Hindlimb muscle (tissue), 1 donor: ENCODE measurements at places on chromosomes 6 and 20.
A peak's percentile ranks its signal among the peaks of the same experiment; 100 is the strongest.

DNA sequence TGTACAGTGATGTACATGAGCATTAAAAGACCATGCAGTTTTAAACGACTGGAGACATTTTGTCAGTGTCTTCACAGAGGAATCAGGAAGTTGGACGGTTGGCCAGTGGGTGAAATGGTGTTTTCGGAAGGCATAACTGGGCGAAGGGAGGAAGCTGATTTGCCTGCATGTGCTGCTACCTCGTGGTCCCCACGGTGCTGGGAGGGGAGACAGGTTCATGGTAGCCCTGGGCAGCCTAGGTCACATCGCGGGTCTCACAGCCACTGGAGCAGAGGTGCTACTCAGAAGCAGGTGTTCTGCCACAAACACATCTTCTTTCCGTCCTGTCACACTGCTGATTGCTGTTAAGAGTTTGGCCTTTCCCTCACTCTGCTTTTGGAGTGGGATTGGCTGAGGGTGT lies 35.2 kb downstream of the HIVEP1 start:
- no peak for DNase-seq

DNA sequence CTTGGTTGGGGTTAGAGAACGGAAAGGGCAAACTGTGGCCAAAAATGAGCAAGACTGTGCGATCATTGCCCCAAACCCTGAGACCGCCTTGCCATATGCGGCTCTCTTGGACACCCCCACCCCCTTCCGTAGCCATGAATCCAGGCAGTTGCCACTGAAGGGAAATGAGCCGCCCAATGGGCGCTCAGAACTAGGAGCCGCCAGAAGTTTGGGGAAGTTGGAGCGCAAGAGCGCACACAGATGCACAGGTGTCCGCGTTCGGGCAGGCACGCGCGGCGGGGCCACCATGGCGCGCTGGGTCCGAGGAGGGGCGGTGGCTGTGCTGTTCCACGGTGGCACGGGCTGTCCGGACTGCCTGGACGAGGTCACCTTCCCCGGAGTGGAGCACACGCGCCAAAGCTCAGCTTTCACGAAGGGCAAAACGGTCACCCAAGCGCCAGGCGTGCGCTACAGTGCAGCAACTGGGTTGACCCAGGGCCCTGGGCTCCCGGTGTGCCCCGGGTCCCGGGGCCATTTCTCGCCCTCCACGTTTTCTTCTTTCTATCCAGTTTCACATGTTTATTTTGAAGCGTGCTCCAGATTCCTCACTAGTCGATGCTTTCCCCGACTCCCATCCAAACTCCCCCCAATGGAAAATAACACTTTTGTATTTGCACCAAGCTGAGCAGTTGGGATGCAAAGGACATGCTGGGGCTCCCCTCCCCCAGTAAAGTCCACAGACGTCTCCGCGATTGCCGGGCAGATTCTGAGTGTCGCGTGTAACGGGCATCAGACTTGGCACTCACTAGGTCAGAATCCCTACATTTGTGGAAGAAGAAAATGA lies 906 bp upstream of the PDE10A start:
- peak; percentile 34 for DNase-seq

DNA sequence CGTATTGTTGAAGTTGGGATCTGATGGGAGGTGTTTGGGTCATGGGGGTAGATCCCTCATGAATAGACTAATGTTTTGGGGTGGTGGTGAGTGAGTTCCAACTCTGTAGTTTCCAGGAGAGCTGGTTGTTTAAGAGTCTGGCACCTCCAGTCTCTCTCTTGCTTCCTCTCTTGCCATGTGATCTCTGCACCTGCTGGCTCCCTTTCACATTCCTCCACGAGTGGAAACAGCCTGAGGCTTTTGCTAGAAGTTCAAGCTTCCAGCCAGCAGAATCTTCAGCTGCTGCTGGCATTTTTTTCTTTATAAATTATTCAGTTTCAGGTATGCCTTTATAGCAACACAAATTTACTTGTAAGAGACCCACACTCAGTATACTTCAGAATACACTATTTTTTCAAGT lies 1021.6 kb downstream of the EYS start:
- no peak for DNase-seq

DNA sequence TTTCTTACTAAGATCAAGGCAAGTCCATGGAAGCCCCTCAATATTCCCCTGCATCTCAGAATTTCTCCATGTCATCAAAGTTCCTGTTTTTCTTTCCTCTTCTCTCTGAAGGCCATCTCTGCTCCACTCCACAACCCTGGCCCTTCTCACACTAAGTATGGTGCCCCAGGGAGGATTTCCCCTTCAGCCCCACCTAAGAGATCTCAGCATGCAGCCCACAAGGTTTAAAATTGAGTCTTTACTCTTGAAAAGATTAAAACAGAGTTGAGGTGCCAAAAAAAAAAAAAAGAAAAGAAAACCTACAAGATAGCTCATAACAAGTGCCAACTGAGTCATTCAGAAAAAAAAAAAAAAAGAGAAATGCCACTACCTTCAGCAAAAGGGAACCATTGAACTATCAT lies 36.5 kb upstream of the TNFAIP3 start:
- DNase-seq, result no peak

GRCh38 chr6:148629181-148629580 lies 117.6 kb upstream of the UST start:
- DNase-seq, result peak; percentile 73

- peak; percentile 6 for DNase-seq
Observed at GRCh38 chr6:87291883-87292282, 30.5 kb upstream of the SMIM8 start.

GRCh38 chr20:51221791-51222408 lies 199.0 kb upstream of the KCNG1 start:
- DNase-seq, result no peak

DNA sequence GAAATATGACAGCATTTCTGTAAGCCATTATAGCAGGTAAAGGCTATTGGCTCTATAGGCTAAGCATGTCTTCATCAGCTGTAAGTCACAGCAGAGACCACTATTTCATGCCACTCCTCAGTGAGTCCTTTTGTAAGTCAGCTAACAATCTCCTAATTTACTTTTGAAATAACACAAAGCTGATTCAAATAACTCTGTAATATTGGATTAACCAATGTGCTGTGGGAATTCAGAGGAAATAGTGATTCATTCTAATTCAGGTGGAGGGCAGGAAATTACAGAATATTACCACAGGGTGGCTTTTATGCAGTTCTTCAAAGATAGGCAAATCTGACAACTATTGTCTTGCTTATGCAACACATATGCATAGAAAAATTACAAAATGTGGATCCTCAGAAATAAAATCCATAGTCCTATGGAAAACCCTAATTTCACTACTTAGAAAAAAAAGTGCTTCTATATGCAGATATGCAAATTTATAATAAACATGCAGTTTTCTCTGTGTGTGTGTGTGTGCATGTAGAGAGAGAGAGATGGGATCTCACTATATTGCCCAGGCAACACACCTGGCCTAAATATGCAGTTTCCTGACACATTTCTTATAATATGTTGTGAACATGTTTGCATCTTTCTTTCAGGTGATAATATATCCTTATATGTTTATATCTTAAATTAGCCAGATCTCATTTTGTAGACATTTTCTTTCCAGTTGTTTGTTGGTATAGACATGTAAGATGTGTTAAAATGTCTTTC lies 4.8 kb upstream of the SMIM28 start:
- no peak for DNase-seq

DNA sequence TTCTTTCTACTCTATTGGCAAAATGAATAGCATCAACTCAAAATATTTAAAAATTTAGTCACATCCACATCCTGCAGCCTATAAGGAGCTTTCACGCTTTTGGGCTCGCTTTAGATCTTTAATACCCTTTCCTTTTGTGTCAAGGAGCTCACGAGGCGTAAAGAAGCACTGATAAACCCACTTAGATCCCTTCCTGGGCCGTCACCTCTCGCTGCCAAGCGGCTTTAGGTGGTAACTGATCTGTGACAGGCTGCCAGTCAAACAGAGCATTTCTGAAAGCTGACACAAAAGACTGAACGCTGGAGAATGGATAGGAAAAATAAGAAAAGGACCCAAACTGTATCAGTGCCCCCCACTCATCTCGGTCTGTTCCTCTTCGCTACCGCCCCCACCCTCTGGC lies 385.7 kb upstream of the MMS22L start:
- DNase-seq, result no peak

DNA sequence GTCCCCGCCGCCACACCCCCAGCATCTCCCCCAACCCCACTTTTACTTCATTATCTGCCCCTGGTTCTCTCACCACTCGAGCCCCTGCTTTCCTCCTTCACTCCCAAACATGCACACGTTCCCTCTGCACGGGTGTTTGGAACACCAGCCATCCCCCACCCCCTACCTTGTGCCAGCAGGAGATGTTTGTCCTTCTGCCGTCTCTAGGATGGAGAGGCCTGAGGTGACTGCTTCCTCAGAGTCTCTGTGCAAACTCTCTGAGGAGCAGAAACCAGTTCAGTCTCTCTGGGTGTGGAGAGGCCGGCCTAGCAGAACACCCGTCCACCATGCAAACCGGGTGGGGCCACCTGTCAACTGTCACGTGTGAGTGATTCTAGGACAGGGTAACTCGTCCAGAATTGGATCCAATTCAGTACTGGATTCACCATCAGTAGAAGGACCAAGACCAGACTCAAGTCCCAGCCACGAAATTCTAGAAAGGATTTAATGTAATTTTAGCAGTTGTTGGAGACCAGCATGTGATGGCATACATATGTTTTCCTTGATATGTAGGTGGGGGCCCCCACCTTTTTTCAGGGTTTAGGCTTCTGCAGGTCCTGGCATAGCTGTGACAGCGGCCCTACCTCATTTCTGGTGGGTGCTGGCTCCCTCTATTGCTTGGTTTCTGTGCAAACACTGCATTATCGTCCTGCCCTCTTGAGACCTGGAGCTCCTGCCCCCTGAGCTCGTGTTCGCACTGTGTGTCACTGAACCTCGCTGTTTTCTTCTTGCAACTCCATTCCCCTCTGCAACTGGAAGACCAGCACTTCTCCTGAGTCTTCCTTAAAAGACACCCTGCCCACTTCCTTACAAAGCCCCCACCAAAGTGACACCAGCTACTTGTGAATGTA lies at the start of gene RAET1E:
TSS of gene RAET1E (minus strand) at position 259 of the 890 bp plus-strand sequence. CDS start 7,212 bp downstream, outside the sequence.
- DNase-seq, result no peak

DNA sequence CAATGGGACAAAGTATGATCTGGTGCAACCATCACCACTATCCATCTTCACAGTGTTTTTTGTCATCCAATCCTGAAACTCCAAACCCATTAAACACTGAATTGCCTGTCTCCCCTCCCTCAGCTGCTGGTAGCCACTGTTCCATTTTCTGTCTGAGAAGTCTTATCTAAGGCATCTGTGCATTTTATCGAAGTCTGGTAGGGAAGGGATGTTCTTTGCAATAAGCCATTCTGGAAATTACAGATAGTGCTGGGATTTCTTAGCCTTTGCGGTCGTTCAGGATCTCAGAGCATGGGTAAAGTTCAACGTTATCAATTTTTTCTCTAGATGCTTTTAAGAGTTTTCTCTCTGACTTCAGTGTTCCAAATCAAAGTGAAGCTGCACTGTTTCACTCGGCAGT lies 24.1 kb downstream of the KIF25 start:
- DNase-seq, result no peak

GRCh38 chr6:144181639-144182038 lies 31.3 kb downstream of the STX11 start:
- no peak for DNase-seq

GRCh38 chr6:88804701-88805100 lies 158.7 kb downstream of the RNGTT start:
- DNase-seq, result no peak

- no peak for DNase-seq
Observed at GRCh38 chr6:146358431-146359046, 185.1 kb upstream of the RAB32 start.

- no peak for DNase-seq
Observed at GRCh38 chr6:135181333-135182070, 394 bp downstream of the MYB start.

DNA sequence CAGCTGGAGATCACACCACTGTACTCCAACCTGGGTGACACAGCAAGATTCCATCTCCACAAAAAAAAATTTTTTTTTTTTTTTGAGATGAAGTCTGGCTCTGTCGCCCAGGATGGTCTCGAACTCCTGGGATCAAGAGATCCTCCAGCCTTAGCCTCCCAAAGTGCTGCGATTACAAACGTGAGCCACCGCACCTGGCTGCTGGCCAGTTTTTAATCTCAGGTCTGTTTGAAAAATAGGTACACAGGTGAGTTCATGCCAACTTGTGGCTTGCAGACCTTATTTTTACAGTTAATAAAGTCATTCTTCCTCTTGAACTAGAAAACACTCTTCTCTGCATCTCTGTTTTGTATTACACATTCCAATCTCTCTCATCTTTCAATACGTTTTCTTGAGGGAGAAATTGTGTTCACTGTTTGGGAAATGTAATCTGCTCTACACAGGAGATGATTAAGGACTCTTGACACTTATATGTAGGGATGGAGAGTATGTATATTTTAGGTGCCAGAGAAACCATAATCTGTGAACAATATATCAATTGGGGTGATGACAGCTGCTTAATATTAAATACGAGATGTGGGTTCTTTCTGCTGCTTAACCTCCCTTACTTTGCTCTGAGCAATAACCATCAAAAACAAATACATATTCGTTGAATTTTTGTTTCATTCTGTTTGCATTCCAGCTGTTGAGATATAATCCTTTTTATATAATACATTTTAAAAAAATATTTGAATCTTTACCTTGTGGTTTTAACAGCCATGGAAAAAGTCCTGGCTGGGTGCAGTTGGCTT lies 17.7 kb upstream of the RIPOR3 start:
- DNase-seq, result peak; percentile 36

DNA sequence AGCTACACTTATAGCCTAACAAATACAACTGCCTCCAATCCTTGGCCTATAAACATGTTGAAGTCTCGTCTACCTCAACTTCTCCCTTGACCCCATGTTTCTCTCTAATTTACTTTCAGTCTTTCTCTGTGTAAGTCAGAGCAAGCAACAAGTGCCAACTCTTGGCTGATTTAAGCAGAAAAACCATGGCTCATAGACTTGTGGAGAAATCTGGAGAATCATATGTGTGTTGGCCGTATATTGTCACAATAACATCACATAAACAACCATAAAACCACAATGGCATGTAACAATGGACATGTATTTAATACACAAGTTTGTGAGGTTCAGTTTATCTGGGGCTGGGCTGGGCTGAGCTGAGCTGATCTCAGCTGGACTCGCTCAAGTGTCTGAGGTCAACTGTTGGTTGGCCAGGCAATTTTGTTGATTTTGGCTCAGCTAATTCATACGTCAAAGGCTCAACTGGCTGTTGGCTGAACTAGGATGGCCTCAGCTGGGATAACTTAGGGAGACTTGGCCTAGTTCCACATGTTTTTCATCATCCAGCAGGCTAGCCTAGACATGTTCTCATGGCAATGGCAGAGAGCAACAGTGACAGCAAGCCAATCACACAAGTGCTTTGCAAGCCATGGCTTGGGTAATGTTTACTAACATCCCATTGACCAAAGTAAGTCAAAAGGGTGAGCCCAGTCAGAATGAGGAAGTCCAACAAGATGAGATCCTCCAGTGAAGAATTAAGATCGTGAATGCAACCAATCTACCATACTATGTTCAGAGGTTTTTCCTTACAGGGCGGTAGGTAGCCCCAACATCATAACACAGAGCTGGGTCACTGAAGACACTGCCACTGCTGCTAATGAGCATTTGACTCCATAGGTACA lies 12.9 kb upstream of the TBC1D22B start:
- DNase-seq, result peak; percentile 92

- DNase-seq, result no peak
Observed at GRCh38 chr6:39054577-39055142, 6.1 kb downstream of the GLP1R start.

GRCh38 chr6:168286116-168286515 lies 33.5 kb downstream of the DACT2 start:
- no peak for DNase-seq
